ENCODE measurements at places on chromosomes 16 and 17. TPM values are rescaled to one million over a fixed set of nuclear protein-coding genes. Genes with fewer than 3 reads are reported as not detected.
A peak's percentile ranks its signal among the peaks of the same experiment; 100 is the strongest.

GRCh38 chr16:57373117-57373947, 1.0 kb downstream of the CX3CL1 start:
- no peak overlapping the region for H3K27ac ChIP-seq
- no peak for DNase-seq
- H3K4me1 ChIP-seq = peaks cover 37% of the 10 kb centered on the region
- H3K27me3 ChIP-seq = peaks cover 2% of the 10 kb centered on the region

DNA sequence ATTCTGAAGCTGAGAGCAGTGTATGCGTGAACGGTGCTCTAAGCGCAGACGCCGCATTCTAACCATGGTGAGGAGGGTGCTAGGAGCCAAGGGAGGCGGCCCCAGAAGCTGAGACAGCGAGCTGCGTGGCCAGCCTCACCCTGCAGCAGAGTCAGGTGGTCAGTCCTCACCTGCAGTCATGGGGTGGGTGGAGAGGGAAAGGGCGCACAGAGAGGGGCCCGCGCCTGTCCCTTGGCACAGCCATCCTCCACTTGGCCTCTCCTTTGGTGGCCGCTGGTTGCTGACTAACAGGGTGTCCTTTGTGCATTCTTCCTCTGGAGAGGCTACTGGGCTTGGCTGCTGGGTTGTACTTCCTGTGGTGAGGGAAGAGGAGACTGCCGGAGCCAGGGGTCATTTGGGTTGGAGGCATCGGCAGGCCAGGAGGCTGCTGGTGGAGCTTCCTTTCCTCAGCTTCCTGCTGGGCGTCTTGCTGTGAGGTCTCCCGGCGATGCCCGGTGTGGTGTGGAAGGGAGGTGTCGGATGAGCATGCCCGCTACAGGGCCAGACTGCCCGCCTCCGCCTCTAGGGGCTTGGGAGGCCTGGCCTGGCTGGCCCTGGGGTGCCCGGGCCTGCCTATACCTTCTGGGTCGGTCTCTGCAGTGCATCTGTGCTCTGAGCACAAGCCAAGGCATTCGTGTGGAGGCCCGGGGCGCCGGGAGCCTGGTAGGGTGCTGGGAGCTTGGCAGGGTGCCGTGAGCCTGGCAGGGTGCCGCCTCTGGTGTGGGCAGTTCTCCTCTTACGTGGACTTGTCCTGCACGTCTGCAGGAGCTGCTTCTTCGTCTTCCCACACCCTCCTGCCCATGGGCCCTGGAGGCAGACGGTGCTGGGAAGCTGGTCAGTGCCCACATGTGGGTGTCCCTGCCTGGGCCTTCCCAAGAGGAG, 17.4 kb downstream of the RNF213 start:
- no peaks in the 10 kb centered on the region for H3K27me3 ChIP-seq
- H3K36me3 ChIP-seq = no peaks in the 10 kb centered on the region
- no peak overlapping the region for H3K27ac ChIP-seq
- no peak for DNase-seq
- H3K4me1 ChIP-seq = peaks cover 5% of the 10 kb centered on the region

DNA sequence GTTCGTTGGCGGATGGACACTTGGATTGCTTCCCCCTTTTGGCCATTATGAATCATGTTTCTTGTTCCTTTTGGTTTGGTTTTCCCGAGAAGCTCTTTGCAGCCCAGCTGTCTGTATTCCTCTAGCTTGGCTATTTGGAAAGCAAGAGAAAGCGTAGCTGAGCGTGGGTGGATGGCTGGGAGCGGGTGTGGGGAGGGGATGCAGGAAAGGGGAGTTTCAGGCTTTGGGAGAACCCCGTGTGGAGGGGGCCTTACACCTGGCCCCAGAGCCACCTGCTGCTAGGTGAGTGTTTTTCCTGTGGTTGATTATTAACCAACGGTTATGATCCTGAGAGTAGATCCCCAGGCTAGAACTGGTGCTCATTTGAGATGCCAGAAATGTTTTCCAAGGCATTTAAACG, 103.7 kb downstream of the RAP1GAP2 start:
- H3K4me3 ChIP-seq = no peak overlapping the region
- peaks cover 2% of the 10 kb centered on the region for H3K4me1 ChIP-seq
- H3K36me3 ChIP-seq = no peaks in the 10 kb centered on the region
- H3K27me3 ChIP-seq = peaks cover 3% of the 10 kb centered on the region
- H3K27ac ChIP-seq = no peak overlapping the region
- DNase-seq = no peak

DNA sequence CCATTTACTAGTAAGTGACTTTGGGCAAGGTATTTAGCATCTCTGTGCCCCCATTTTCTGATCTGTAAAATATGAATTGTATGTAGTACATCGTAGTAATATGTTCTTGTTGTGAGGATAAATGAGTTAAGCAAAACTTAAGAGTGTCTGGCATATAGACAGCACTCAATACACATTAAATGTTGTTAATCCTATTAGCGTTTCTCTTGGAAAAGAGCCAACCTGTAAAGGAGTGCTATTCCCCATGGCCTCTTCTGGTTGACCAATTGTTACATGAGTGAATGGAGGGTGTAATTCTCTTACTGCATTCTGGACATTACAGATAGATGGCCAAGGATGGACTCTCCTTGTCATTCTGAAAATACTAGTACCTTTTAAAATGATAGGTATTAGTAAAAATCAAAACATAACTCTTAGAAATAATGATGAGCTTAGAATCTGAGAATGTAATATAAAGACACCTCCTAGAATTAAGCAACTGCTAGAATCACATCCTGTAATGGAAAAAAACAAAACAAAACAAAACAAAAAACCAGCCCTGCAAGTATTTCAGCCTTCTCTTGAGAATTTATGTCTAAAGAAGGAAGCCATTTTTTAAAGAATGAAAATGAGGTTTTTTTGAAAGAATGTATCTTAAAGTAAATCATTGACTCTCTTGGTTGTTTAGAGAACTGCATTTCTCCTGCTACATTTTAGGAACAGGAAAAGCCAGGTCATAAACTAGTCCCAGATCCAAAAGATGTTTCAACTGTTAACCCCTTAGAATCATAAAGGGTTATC, 30.5 kb downstream of the IQCK start:
- no peak for DNase-seq
- H3K4me1 ChIP-seq = peaks cover 3% of the 10 kb centered on the region

GRCh38 chr16:27351989-27352388, 38.2 kb downstream of the IL4R start:
- H3K4me3 ChIP-seq = no peak overlapping the region
- DNase-seq = no peak
- H3K4me1 ChIP-seq = no peaks in the 10 kb centered on the region
- H3K27me3 ChIP-seq = no peaks in the 10 kb centered on the region
- H3K27ac ChIP-seq = no peak overlapping the region

DNA sequence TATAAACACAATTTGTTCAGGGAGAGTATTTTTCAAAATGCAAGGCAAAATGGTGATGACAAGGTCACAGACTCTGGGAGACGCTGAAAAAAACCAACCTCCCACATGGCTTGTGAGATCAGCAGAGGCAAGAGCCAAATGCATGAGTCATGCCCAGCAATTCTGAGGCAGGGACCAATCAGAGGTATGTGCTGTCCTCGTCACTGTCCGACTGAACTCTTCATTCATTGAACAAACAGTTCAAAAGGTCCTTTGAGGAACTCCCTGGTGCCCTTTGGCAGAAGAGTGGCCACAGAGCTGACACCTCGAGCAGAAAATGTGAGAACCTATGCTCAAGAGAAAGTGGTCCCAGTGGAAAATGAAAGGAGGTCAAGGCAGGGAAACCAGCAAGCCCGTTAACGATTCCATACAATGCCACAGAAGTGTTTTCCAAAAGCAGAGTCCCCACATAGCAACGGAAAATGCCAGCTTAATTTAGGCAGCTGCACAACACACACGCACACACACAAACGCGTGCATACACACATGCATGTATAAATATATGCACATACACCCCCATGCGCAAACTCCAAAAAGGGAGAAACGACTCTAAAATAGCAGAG, 50.9 kb downstream of the CDH11 start:
- H3K27ac ChIP-seq = peak overlapping the region; percentile 90
- peaks cover 41% of the 10 kb centered on the region for H3K4me1 ChIP-seq
- H3K4me3 ChIP-seq = peak overlapping the region; percentile 13
- H3K36me3 ChIP-seq = no peaks in the 10 kb centered on the region

The FOXO3B gene
- 7.1 TPM for total RNA-seq

DNA sequence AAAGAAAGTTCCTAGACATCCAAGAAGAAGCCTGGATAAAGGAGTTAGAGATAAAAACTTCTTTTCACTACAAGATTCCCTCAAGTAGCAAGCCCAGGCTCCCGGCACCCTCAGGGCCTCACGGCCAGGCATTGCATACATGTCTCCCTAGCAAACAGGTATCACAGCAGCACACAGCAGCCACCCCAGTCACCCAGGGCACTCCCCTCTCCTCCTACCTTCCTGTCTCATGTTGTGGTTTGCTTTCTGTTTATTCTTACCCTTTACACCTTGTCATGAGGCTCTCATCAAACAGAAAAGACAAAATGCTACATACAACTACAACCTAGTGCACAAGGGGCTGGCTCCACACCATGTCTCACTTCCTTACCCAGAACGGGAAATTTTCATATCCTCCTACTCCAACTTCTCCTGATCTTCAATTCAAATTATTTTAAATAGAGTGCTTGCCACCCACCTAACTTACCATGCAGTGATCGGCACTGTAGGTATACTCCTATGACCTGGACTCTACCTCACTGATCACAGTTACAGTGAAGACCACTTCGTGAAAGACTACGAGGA, 42.7 kb downstream of the XPO6 start:
- no peak overlapping the region for H3K4me3 ChIP-seq
- peaks cover 22% of the 10 kb centered on the region for H3K36me3 ChIP-seq
- DNase-seq = no peak
- no peaks in the 10 kb centered on the region for H3K27me3 ChIP-seq
- no peak overlapping the region for H3K27ac ChIP-seq

The DNAI2 gene
- not detected for total RNA-seq

DNA sequence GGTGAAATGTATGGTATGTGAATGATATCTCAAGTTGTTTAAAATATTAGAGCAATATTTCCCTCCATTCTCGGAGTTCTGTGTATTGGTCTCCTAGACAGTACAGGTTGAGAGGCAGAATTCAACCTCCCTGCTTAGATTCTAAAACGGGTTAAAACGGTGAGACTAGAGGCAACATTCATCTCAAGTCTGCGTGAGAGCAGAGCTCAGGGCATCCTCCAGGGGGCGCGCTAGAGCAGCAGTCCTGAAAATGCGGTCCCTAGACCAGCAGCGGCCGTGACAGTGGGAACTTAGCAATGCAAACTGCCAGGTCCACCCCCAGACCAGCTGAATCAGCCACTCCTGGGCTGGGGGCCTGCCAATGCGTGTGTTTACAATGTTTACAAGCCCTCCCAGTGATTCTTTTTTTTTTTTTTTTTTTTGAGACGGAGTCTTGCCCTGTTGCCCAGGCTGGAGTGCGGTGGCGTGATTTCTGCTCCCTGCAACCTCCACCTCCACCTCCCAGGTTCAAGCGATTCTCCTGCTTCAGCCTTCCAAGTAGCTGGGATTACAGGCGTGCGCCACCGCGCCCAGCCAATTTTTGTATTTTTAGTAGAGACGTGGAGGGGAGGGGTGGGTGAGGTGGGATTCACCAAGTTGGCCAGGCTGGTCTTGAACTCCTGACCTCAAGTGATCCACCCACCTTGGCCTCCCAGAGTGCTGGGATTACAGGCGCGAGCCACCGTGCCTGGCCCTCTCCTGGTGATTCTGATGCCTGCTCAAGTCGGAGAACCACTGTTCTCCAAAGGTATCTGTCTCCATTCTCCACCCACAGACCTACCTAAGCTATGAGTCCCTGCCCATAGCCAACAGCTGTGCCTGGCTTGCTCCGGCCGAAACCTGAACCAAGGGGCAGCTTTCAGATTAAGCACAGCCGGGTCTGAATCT, 24.2 kb downstream of the KLHL36 start:
- H3K4me3 ChIP-seq = no peak overlapping the region
- peak; percentile 41 for DNase-seq
- no peaks in the 10 kb centered on the region for H3K27me3 ChIP-seq
- H3K4me1 ChIP-seq = no peaks in the 10 kb centered on the region

The NHLRC4 gene
- total RNA-seq = 0.73 TPM

The TCAP gene
- total RNA-seq = 1.4 TPM

DNA sequence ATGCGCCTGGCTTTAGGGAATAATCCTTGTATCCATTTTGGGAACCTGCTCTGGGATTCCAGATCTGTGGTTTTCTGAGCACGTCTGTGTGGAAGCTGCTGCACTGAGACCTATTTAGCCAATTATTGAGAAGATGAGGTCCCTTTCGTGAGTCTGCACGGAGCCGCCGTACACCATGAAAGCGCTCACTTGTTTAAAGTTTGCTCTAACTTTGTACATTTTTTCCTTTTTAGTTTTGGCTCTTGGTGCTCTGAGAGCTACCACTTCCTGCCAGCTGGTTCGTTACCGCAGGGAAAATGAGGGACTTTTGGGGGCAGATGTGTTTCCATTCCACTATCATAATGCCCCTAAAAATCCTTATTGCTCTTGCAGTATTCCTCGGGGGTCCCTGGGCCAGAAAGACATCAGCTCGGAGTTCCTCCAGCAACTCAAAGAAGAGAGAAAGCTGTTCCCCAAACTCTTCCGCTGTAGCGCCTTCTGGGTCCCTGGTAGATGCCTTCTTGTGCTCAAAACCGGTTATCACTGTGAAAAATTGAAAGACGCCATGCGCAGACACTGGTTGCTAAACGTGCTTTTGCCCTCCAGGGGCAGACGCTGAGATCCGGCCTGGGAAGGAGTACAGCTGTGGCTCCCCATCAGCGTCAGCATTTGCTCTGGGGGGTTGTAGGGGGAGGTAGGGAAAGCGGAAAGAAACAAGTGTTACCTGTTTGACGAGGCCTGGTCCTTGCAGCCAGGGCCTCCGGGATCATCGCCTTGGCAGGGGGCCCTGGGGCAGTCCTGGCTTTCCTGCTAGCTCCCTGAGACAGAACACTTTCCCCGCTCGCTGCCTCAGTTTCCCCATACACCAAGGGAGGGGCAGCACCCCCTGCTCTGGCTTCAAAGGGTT, 238.1 kb downstream of the MRTFB start:
- no peak for DNase-seq
- H3K4me3 ChIP-seq = no peak overlapping the region

The FKBP10 gene
- 446 TPM for total RNA-seq

- H3K27me3 ChIP-seq = no peaks in the 10 kb centered on the region
- no peak overlapping the region for H3K27ac ChIP-seq
- H3K4me1 ChIP-seq = peaks cover 25% of the 10 kb centered on the region
- no peak overlapping the region for H3K4me3 ChIP-seq
- no peak for DNase-seq
- H3K36me3 ChIP-seq = no peaks in the 10 kb centered on the region
Measured at GRCh38 chr16:54429029-54429428, 142.4 kb upstream of the IRX3 start.

Data from astrocyte (in vitro differentiated cells and primary cell).